ENCODE measurements at places on chromosomes 12 and 14.

DNA sequence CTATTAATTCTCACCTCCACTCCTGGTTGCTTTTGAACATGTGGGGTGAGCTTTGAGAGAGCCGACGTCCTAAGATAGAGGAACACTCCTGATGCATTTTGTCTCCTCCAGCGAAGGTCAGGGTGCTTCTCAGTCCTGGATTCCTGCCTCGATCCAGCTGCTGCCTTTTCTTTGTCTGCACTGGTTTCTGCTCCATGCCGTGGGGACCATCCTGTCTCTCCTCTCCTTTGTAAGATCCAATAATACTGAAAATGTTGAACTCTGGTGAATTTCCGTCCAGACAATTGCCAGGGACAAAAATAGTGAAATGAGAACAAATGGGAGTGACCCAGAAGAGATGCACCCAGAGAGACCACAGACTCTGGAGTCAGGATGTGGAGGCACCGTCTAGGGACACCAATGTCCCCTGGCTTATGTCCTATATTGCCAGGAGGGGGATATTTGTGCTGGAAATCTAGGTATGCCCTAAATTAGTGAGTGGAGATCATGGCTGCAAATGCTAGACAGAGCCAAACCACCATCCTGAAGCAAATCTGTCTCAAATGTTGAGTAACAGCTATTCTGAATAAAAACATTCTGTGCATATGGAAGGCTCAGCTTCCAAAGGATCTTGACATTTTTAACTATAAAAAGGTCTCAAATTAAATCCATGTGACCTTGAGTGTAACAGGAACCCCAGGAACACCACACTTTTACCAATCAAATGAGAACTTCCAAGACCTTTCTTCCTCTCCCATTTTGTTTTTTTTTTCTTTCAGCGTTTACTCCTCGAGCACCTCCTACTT, 170.9 kb downstream of the PPM1H start:
- DNase-seq = no peak

DNA sequence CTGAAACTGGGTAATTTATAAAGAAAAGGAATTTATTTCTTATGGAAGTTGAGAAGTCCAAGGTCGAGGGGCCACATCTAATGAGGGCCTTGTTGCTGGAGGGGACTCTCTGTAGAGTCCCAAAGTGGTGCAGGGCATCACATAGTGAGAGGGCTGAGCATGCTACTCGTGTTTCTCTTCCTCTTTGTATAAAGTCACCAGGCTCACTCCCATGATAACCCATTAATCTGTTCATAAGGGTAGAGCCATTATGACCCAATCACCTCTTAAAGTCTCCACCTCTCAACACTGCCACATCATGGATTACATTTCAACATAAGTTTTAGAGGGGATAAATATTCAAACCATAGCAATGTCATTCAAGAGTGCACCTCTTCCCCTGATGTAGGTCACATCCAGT, 79.1 kb upstream of the ATP2B1 start:
- no peak for DNase-seq

DNA sequence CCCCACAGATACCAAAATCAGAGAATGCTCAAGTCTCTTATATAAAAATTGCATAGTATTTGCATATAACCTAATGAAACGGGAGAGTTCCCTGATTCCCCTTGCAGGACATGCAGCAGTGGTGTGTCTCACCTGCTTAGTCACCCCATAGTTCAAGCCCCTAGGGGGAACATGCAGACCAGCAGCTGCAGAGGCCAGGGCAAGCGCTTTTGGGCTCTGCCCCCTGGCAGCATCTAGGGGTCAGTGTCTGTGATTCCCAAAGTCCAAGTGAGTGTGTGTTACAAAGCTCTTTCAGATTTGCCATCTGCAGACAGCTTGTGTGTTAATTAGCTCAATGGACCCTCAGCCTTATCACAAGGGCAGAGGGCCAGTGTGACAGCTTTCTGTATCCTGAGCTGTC, 110.1 kb downstream of the DNAI7 start:
- DNase-seq = no peak

DNA sequence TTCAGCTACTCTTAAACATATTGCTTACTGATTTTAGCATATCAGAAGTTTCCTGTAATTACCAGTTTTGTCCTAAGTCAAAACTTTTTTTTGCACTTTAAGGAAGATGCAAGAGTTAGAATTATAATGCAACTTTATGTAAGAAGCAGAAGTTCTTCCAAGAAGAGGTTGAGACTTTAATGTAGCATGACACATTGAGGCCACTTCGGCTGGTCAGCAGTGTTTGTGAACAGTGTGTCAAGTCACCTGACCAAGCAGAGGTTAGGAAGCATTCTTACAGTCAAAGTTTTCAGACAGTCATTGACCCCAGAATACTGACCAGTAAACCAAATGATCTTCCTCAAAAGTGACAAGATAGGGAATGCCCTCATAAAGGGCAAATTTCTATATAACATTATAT, 15.2 kb downstream of the FGFR1OP2 start:
- DNase-seq = no peak

- no peak for DNase-seq
Measured at GRCh38 chr12:43878050-43878449, 42.2 kb downstream of the TMEM117 start.

GRCh38 chr12:132196038-132196872, 52.0 kb downstream of the NOC4L start:
- DNase-seq = no peak

- DNase-seq = no peak
Measured at GRCh38 chr12:43861840-43862150, 25.9 kb downstream of the TMEM117 start.

DNA sequence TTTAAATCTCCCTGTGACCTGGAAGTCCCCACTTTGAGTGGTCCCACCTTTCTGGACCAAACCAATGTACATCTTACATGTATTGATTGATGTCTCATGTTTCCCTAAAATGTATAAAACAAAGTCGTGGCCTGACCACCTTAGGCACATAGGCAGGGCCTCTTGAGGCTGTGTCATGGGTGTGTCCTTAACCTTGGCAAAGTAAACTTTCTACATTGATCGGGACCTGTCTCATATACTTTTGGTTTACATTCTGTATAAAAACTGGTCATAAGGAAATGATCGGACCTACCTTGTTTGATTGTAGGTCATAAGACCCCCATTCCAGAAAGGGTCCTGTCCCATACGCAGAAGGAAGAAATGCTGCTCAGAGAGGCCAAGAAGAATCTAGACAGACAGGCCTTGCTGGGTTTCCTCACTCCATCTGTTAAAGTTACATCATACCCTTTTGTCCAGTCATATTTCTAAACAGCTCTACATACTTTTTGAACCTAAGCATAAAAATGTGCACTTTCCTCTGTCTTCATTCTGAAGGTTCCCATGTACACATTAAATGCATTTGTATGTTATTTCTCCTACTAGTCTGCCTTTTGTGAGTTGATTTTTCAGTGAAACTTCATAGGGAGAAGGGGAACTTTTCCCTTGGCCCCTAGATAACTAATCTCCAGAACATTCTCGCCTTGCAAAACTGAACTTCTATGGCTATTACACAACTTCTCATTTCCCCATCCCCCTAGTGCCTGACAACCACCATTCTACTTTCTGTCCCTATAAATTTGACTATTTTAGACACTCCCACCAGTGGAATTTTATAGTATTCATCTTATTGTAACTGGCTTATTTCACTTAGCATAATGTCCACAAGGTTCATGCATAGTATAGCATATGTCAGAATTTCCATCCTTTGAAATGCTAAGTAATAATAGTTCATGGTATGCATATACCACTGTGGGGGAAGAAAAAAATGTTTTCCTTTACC, 30.2 kb upstream of the CPM start:
- no peak for DNase-seq

GRCh38 chr14:46063872-46064271, 587.7 kb downstream of the RPL10L start:
- no peak for DNase-seq

- DNase-seq = peak; percentile 64
Measured at GRCh38 chr14:96100161-96101064, 61.3 kb downstream of the C14orf132 start.

GRCh38 chr14:55277972-55278740, 6.9 kb downstream of the FBXO34 start:
- DNase-seq = no peak

GRCh38 chr12:94769047-94769420, 118.7 kb upstream of the TMCC3 start:
- DNase-seq = no peak

DNA sequence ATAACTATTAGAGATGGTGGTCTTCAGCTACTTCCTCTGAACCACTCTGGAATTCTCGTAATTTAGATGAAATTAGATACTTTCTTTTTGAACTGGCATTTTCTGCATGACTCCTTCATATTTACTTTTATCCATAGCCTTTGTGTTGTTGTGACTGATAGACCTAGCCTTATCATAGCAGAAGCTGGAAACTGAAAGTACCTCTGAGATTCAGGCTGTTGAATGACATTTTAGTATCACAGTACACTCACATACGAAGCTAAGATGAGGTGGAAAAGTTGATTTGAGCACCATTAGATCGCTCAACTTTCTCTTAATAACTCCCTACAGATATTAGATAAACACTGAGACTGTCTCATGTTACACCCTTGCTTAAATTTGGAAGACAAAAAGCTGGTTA, 525.1 kb upstream of the FBXO33 start:
- DNase-seq = no peak

- DNase-seq = no peak
Measured at GRCh38 chr14:43005807-43006206, 1399.1 kb downstream of the LRFN5 start.

- DNase-seq = peak; percentile 18
Measured at GRCh38 chr12:71440763-71441748, 1.5 kb downstream of the LGR5 start.

DNA sequence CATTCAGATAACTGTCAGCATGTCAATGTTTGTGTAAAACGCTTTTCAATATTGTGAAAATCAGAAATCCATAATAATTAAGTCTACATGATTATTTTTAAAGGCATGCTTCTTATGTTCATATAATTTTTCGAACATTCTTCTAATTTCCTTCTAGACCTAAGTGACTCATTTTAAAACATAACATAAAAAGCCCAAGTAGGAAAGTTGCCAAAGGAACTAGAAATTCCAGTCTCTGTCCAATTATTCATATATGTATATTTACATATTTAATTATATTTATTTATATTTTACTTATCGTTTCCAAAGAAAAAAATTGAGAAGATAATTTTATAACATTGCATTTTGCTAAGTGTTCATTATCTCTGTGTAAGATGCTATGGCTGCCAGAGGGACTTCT, 110.4 kb downstream of the TMTC1 start:
- no peak for DNase-seq

DNA sequence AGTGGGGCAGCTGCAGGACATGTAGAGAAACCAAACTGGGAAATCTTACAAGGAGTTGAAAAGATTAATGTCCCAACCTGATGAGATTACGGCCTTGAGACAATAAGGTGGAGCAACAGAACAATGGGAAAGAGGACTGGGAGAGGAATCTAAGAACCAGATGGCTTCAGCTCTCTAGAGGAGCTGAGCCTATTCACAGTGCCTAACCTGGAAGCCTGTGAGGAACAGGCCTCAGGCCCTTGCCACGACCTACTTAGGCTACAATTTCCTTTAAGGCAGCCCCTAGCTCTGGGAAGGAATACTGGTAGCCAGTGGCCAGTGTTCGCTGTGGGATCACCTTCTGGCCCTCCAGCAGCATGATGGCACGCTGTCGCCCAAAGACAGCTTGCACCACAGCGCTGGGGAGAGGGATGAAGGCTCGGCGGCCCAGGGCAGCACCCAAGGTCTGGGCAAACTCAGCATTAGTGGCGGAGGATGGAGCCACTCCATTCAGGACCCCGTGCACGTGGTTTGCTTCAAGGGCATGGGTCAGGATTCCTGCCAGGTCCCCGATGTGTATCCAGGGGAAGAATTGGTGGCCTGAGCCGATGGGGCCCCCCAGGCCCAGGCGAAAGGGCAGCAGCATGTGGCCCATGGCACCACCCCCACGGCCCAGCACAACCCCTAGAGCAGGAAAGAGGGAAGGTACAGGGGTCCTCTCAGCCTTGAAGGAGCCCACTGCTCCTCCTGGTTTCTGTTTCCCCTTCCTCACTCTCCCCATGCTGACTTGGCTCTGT, 2.6 kb downstream of the SDR39U1 start:
- no peak for DNase-seq

DNA sequence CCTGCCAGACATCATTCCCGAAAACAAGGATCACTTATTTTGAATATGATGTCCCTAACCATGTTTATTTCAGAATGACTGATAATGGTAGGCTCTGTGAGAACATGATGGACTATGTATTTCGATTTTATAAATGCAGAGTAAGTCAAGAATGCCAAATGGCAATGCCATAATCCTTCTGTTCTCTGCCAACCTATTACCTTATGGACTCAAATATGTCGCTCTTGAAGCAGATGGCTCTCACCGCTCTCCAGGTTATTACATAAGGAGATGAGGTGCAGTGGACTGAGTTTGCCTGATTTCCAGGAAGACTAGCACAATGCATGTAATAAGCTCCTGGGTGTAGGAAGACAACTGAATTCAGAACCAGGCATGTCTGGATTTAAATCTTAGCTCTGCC, 227.2 kb downstream of the BTG1 start:
- no peak for DNase-seq

- no peak for DNase-seq
Measured at GRCh38 chr12:123762715-123763052, 583 bp downstream of the DNAH10 start.

DNA sequence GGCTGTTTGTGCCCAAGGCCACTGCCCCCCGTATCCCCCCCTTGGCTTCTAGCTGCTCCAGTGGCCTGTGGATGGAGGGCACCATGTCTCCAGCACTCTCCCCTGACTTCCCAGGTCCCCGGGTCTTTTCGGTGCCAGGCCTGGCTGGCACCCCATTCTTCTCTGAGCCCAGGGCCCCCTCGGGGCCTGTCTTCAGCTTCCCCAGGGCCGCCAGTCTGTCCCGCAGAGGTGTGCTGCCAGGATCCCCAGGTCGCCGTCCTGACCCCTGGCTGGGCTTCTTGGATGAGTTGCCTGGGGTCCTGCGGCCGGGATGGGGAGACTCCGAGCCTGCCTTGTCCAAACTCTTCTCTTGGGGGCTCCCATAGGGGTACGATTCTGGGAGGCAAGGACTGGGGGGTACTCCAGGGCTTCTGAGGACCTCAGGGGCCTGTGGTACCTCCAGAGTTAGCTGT, 32.5 kb downstream of the NCKAP5L start:
- DNase-seq = no peak

- DNase-seq = peak; percentile 9
Measured at GRCh38 chr12:12891080-12891880, at the start of gene GPRC5A. GPRC5A (plus strand) TSS chr12:12891562; CDS start chr12:12908250, 16,688 bp downstream.

DNA sequence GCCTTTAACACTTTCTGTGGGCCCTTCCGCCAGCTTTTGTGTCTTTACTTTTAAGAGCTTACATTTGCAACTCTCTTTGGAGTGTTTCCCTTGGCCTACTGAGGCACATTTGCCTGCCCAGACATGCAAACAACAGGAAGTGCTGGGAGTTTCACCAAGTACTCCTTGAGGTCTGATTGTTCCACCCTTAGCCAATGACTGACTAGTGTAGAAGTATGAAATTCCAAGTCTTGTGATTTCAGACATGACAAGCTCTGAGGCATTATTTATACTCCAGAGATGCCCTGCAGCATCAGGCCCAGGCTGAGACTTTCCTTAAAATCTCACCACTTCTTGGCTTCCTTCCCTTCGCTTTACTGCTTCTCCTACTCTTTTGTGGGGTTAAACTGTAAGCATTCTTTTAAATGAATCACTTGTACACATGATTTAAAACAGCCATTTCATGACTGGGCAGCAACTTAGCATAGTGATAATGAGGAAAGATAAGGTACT, 174.1 kb downstream of the SLC6A15 start:
- DNase-seq = no peak

- no peak for DNase-seq
Measured at GRCh38 chr12:114384739-114385138, 21.2 kb downstream of the TBX5 start.

- DNase-seq = peak; percentile 12
Measured at GRCh38 chr14:51929910-51930682, 59.2 kb upstream of the RTRAF start.

Data from NCI-H2081 (cell line).